Fibroblast of skin of right quadriceps (primary cell): ENCODE measurements at places on chromosomes 16 and 17.

DNA sequence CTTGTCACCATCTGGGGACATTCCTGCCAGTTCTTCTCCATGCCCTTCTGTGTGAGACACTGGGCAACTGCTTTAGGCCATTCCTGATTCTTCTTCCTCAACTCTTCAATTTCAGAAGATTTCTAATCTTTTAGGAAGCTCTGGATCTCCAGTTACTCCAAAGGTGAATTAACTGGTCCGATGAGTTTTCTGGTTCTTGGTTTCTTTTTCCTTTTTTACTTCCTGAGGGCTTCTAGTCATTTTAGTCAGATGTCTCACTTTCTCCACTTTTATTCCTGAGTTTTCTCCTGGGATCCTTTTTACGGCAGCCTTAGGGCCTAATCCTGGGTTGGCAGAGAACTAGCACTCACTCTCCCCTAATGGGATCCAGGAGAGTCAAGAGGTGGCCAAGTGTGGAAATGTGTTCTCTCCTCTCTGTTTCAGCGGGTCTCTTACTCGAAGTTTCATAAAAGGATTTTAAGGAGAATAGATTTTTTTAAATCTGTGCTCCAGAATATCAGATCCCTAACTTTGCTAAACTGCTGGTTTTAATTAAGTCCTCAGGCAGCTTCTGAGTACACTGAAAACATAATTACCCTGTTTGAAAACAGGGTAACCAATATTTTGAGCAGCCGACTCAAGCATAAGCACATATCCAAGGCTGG, 107.6 kb downstream of the RMI2 start:
- no peak for DNase-seq

- no peak for DNase-seq
Observed at GRCh38 chr16:3865241-3865640, 15.3 kb downstream of the CREBBP start.

- DNase-seq: no peak
Observed at GRCh38 chr17:79520167-79521165, 90.4 kb downstream of the RBFOX3 start.

GRCh38 chr17:68425979-68426378, 31.3 kb downstream of the WIPI1 start:
- no peak for DNase-seq

DNA sequence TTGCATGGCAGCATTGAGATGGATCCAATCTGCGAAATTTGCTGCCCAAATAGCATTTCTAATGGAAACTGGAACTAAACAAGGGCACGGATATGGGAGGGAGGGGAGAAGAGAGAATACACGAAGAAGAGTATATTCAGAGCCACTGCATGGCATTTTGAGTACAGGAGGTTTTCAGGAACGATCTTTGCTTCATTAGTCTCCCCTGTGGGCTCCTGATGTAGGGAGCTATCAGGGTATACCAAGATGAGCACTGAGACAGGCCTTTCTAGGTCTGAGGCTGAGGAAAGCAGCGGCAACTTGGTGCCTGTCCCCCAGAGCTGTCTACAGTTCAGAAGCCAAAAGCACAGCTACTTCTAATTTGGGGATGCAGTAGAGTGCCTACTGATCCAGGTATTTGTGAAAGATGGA, 257.7 kb upstream of the PMFBP1 start:
- DNase-seq: no peak

- DNase-seq: no peak
Observed at GRCh38 chr16:77905374-77905920, 116.9 kb upstream of the CLEC3A start.

DNA sequence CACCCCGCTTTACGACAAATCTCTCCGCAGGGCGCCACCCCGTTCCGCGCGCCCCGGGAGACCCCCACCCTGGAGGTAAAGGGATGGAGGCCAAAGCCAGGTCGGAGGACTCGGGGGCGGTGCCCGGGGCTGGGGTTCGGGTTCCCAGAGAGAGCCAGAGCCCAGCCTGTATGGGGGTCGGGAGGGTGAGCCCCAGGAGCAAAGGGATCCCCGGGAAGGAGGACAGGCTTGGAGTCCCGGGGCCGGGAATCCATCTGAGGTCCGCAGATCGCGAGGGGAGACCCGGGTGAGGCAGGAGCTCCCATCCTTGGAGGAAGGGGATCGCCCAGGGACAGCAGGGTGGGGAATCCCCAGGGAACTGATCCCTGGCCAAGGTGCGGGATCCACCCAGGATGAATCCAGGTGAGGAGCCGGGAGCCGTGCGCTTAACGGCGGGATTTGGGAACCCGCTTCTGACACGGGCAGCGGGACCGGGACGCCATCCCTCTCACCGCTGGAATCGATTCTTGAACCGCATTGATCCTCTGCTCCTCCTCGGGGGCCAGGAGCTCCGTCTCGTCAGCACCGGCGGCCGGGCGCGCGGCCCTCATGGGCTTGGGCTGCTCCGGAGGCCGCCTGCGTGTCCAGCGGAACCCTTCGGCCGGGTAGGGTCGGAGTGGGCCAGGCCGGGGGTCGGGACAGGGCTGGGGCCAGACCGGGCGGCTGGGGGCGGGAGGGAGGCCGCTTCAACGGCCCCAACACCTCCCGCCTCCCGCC, at the start of gene MMD:
MMD (minus strand) TSS at position 657 of the 756 bp plus-strand sequence; CDS start at position 517, 140 bp downstream.
- no peak for DNase-seq

DNA sequence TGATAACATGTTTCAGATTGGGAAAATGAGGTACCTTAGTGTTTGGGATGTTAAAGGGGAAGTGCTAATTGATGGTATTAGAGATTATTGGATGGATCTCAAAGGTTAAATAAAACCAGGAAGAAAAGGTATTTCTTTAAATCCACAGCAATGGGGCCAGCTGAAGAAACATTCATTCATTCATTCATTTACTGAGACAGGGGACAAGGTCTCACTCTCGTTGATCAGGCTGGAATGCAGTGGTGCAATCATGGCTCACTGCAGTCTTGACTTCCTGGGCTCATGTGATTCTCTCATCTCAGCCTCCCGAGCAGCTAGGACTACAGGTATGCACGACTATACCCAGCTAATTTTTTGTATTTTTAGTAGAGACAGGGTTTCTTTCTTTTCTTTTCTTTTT, 19.8 kb downstream of the EARS2 start:
- no peak for DNase-seq

GRCh38 chr17:27824176-27824715, 23.9 kb upstream of the NOS2 start:
- no peak for DNase-seq

GRCh38 chr17:78777881-78778280, 4.2 kb downstream of the CYTH1 start:
- DNase-seq: no peak

GRCh38 chr17:30382345-30382744, 3.6 kb downstream of the CPD start:
- DNase-seq: no peak

DNA sequence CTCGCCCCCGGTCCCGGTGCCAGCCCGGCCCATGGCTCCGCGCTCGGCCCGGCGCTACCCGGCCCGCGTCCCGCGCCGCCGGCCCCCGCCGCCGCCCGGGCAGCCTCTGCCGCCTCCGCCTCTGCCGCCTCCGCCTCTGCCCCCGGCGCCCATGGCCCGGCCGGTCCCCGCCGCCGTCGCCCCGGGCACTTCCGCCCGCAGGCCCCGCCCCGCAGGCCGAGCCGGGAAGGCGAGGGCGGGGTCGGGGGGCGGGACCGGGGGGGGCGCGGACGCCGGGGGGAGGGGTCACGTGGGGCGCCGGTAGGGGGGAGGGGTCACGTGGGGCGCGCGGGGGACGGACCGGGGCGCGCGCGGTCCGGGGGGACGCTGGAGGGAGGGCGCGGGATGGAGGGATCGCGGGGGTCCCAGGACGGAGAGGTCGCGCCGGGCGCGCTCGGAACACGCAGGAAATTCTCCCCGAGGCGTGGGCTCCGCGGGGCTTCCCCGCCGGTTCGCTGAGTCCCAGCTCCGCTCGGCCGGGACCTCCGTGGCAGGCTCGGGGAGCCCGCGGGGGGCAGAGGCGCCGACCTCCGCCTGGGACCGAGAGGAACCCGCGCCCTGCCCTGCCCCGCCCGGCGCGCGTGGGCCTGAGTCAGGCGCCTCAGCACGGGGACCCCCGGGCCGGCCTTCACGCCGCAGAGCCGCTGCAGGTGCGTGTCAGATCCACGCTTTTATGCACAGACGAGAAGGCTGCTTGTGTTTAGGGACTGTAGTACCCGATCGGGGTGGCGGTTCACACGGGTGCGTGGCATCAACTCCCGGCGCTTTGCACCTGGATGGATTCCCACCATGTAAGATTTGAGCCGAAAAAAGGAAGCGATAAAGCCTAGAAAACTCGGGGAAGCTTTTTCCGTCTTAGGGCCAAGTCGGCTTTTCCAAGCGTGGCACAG, at the start of gene PGAP6:
PGAP6 (minus strand) TSS at position 190 of the 929 bp plus-strand sequence; CDS start at position 33, 157 bp downstream.
- DNase-seq: peak; percentile 54

DNA sequence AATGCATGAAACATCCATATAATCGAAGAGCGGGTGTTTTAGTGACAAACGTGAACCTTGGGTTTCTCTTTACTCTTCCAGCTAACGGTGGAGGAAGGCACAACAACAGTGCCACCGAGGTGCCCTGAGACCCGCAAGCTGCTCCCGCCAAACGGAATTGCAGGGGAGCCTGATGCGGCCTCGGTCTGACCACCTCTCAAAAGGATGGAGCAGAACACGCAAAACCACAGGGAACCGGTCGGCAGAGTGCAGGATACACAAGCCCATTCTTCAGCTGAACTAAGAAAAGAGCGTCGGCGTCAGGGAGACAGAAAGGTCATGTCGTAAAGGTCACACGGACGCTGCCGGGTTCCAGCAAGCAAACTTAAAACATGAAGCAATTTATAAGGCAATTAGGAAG, 109.5 kb upstream of the ZNF750 start:
- no peak for DNase-seq
